Stimulated activated CD8-positive, alpha-beta memory T cell treated with anti-CD3 and anti-CD28 coated beads, Interleukin-7, amount 100 ng/mL, for 4 hours (primary cell): ENCODE measurements at places on chromosomes 5 and 9.
A peak's percentile ranks its signal among the peaks of the same experiment; 100 is the strongest.

DNA sequence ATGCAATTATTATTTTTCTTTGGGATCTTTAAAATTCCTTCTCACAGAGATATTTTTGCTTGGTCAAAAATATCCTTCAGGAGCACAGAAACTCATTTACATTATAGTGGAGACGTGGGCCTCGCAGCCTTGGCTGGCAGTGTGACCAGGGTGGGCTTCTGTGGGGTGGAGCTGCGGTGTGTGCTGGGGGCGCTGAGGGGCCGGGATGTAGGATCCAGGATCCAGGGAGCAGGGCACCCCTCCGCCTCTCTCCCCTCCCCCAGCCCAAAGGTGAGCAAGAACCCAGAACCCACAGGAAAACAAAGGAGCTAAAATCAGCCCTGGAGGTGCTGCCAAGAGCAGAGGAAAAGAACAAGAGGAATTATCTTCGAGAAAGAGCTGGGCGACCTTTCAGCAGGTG is 79.1 kb upstream of the OLFM1 start:
- DNase-seq: no peak

DNA sequence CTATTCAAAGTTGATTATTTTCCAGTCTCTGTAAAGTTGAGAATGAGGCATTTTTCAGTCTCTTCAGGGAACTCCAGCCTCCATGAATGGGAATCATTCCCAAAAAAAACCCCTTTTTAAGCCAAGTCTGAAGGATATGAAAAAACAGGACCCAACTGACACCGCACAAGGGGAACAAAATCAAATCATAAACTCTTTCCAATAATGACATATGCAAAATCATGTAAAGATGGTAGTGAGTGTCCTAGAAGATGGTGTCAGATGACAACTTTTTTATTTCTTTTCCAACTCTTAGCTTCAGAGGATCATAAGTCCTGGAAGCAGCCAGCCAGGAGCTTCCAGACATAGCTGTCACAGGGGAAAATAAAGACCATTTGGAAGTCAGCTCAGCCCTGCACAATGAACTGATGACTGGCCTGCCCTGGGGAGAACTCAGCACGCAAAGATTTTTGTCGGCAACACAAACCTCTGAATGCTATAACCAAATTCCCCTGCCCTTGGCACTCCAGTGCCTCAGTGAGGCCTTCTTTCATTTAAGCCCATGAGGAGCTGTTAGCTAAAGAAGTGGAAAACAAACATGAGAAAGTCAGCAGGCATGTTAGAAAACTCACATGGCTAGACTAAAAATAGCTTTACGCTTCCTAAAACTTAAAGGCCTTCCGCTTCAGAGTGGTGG is 85.4 kb downstream of the SLC1A3 start:
- DNase-seq: no peak

DNA sequence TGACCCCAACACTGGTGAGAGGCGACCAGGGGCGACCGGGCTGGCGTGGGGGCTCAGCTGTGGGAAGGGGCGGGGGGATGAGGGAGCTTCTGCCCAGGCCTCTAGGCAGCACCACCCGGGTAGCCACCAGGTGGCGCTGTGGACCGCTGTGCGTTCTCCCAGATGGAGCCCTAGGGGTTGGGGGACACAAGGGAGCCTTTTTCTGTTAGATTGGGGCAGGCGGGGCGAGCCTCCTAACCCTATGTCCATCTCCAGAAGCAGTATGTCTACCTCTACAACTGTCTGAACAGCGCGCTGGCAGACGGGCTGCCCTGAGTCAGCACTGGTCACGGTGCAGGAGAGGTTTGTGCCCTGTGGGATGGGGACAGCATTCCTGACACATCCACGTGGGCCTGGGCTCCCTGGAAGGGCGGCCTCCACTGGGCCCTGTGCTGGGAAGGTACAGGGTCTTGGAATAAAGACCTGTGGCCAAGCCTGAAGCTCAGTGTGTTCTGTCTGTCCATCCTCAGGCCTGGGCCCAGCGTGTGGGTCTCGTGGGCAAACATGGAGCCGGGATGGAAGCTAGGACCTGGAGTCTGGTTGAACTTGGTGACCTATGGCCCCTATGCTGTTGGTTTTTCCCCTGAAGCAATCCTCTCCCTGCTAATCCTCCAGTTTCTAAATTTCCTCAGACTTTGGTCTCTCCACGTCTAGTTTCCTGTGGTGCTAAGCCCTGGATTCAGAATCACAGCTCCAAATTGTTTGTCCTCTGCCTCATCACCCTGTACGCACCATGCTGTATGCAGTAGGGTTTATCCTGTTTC is 23.1 kb upstream of the SPTLC1 start:
- peak; percentile 45 for DNase-seq

DNA sequence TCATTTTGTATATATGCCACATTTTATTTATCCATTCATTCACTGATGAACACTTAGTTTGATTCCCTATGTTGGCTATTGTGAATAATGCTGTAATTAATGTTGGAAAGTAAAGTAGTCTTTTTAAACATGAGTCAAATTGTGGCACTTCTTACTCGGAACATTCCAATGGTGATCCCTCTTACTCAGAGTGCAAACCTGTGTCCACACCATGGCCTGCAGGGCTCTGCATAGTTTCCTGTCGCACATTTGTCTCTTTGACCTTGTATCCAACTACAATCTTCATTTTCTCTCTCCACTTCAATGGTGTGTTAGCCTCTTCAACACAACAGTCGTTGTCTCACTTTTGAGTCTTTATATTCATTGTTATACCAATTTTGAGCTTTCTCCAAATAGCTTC is 98.1 kb upstream of the PAPPA start:
- DNase-seq: no peak

DNA sequence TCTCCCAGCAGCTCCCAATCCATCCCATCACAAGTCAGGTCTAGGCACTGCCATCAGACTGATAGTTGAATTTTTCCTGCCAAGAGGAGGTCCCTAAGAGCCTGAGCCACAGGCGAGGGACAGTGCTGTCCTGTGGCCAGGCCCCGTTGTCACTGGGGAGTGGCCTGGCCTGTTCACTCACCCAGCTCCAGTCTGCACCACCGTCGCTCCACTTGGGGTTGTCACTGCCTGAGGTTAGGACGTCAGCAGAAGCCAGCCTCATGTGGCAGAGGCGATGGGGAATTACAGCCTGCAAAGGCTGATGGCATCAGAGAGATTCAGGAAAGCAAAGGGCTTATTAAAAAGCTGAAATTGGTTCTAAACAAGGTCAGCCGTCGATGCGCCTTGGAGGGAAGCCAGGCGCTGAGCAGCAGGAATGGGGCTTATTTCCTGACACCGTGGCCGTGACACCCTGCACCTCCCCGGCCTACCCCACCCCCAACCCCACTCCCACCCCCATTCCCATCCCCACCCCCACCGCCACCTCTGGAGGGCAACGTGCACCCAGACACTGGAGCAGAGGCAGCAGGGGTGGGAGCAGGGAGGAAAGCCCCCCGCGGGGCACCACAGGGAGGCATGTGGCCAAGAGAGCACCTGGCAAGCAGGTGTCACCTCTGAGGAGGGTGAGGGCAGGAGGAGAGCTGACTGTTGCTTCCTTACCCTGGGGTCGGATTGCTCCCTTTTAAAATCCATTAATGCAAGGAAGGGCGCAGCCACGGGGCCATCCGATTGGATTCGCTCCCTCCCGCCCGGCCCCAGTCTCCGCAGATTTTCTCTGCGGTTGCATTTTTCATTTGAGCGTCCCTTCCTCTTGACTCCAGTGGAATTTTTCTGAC is 3.1 kb upstream of the DBH start:
- no peak for DNase-seq

- no peak for DNase-seq
Measured at GRCh38 chr5:6820851-6821479, 107.7 kb downstream of the TENT4A start.

GRCh38 chr5:16574789-16575721 is 41.7 kb downstream of the RETREG1 start:
- DNase-seq: no peak

DNA sequence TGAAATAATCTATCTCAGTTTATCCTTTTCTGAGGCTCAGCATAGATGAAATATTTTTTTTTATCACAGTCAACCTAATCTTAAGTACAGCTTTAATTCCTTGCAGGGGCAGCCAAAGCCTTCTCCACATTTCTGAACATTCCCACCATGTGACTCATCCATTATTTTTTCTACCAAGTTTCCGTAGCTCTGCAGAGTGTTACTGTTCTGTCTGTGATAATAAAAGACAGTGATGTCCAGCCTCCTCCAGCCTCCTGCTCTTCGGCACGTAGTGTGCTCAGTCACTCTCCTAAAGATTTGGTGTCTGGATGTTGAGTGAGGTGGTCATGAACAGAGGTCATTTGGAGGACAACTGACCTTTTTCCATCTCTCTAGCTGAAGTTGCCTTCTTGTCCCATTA is 338.1 kb upstream of the ADAMTS16 start:
- DNase-seq: no peak

DNA sequence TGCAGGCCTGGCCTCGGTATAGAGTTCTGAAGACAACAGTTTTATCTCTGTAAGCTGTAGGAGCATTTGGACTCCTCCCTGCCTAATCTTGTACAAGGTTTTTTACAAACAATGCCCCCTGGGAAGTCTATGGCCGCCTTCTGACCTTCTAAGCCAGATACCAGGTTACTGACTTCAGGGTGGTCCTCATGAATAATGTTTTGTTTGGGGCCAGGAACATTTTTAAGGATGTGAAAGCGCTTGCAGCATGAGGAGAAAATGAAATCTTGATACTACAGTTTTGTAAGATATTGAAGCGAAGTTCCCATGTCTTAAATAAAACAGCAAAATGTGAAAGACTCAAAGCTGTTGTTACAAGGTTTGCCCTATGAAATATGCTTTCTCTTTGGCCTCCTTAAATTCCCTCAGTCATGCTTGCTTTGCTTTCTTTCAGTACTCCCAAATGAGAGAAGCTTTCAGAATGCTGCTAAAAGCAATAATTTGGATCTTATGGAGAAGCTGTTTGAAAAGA is 5.2 kb downstream of the ANKDD1B start:
- DNase-seq: no peak

DNA sequence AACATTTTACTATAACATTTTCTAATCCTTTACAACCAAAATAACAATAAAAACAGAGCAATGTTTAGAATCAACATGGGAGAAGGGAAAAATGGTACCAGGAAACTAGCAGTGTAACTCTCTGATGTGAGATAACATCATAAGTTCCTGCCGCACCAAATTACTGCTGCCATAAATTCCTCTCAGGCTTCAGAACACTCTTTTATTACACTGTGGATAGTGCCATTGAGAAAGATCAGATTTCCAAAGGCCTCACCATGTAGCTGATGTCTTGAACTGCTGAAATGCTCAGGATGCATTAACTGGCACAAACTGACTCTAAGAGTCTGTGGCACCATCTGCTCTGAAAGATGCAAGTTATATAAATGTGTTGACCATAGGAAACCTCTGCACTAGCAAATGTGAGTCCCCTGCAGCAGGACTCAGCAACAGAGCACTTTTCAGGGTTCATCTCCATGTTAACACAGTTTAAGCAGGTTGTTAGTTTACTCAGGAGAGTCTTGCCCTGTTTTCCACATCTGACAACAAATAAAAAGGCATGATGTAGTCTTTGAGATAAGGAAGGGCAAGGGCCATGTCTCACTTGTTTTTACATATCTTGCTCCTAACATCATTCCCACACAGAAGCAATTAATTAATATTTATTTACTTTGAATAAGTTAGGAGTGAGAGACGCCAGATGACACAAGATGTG is 218.1 kb downstream of the CETN3 start:
- DNase-seq: no peak

GRCh38 chr5:15441433-15442192 is 58.4 kb upstream of the FBXL7 start:
- DNase-seq: no peak

DNA sequence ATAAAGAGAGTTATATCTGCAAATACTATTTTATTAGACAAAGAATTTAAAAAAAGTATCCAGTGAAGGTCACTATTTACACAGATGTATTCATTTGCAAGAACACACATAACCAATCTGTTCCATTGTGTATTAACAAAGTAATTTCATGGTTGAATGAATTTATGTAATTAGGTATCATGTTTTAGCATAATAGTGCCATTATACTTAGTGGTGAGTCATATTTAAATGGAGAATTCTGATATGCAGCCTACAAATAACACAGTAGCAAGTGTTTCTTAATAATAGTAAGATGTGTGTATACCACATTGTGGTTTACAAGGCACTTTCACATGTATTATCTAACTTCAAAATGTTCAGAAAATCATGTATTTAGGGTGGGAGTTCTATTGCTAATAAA is 1028.5 kb upstream of the ACO1 start:
- DNase-seq: no peak

- peak; percentile 60 for DNase-seq
Measured at GRCh38 chr9:4315582-4316215, 15.8 kb upstream of the GLIS3 start.

- no peak for DNase-seq
Measured at GRCh38 chr5:64180661-64181343, 15.2 kb downstream of the RNF180 start.

GRCh38 chr9:35749515-35750255 is 598 bp downstream of the RGP1 start:
- no peak for DNase-seq

DNA sequence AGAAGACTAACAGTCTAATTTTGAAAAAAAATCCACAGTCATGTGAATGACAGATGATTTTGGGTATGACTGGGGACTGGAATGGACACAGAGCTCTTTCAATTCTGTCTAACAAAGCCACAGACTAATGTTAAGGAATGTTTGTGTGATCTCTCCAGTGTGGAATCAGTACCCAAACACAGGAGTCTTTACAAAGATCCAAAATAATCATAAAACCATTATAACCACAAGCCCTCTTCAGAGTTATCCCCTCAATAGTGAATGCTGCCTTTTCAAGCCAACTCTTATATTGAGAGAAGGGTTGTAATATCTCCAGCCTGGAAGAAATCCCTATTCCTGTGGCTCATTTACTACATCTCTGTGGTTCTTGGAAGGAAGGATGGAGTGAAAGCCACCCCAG is 552.0 kb upstream of the CLINT1 start:
- no peak for DNase-seq

DNA sequence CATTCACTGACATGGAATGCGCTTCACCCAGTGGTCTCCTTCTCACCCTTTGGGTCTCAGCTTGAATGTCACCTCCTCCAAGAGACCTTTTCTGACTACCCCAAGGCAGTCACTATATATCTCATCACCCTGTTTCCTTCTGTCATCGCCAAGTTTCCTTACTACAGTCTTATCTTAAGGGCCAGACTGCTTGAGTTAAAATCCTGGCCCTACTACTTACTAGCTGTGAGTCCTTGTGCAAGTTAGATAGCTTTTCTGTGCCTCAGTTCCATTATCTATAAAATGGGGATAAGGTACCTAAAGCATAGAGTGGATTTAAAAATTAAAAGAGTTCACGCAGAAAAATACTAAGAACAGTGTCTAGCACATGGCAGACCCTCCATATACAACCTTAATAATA is 132.4 kb downstream of the GABBR2 start:
- no peak for DNase-seq

GRCh38 chr5:10648806-10649665 is 85.2 kb downstream of the ANKRD33B start:
- DNase-seq: no peak

DNA sequence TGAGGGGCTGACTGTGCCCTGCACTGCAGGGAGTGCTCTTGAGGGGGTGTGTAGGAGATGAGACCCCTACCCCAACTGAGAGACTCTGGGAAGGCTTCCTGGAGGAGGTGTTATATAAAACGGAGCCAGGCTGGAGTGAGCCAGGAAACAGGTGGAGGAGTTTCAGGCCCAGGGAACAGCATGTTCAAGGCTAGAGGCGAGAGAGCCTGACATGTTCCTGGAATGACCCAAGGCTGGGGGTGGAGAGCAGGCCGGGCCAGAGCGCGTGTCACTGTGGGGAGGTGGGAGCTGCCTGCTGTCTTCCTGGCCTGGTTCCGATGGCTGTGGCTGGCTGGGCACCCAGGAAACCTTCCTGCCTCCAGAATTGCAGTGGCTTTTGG is 48.7 kb downstream of the RXRA start:
- DNase-seq: no peak
